HL-60 (cell line): ENCODE measurements at places on chromosomes 5 and 9.

GRCh38 chr5:128984480-128984879 is 19.2 kb downstream of the SLC27A6 start:
- DNase-seq, result no peak

DNA sequence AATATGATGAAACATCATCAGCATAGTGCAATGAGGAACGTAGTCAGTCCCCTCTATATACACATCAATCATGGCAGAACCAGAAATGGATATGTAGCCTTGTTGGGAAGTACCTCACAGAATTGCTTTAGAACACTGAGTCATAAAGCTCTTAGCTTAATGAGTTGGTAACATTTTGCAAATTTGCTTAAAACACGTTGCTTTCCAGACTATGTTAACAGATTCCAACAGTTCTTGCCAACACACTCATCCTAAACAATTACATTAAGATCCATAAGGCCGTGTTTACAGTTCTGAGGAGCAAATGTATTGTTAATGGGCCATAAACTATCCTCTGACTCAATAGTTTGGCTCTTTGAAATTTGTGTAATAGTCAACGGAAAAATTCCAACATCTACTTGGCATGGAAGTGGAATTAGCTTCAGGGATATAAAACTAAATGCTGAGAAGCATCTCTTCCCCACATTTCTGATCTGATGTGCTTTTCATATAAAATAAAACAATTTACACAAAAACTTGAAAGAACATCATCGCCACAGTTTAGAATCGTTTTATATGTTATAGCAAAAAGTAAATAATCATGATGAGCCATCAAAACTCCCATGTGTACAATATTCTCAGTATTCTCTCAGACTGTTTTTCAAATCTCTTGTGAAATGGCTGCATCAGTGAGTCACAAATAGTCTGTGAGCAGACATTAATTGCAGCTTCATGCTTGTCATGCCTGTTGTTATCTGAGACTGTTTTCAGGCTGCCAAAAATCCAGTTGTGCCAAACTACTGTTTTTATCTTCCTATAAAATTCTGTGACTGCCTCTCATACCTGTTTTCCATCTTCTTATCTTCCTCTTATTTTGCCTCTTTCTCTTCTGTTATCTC is 291.9 kb downstream of the COX7C start:
- DNase-seq, result no peak

GRCh38 chr5:38925154-38925925 is 79.5 kb downstream of the OSMR start:
- no peak for DNase-seq

DNA sequence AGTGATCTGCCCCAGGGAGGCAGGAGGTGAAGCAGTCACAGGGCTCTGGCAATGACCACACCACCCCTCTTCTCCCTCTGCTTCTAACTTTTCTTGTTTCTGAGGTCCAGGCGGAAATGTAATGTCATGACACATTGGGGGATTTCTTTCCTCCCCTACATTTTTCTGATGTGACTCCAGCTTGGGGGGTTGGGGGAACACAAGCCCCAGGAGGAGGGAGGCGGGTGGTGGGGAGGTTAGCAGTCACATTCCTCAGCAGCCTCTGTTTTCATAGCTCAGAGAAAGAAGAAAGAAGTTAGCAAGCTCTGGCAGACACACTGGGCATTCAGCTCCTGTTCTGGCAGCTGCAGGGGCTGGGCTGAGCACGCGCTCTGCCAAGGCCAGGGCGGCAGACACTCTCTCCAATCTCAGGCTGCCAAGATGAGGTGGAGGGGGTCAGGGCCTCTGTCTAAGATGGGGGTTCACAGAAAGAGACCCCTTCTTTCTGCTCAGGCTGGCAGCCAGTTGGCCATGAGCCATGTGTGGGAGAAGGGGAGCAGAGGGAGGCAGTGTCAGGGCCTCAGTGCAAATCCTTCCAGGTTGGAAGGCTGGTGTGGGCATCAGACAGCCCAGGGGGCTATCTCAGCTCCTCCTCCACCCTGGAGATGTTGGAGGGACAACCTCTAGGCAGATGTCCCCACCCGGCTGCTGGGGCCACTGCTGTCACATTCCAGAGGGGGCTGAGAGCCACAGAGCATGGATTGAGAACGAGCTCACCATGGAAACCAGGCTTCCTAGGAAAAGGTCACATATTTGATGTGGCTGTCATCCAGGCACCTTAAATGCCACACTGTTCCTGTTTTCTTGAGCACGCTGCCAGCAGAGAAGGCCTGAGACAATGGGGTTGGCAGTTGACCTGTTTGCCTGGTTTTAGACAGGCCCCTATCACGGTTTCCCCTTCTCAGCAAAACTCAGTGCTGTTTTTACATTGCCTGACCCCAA is 20.1 kb upstream of the PFDN1 start:
- no peak for DNase-seq

DNA sequence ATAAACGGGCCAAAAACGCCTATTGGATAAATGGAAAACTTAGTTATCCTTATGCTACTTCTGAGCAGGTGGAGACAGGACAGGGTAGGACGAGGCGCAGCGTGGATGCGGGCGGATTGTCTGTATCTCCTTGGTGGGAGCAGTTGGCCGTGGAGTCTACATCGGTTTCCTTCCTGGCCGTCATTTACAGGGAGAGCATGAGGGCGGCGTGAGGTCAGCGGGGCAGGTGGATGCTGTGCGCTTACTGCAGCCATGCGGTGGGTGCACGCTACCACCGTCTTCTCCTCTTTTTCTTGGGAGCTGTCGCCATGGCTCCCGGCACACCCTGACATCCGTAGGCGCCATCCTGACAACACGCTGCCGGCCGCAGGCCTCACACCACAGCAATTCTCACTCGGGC is 121.3 kb downstream of the ADAMTS2 start:
- DNase-seq, result no peak

DNA sequence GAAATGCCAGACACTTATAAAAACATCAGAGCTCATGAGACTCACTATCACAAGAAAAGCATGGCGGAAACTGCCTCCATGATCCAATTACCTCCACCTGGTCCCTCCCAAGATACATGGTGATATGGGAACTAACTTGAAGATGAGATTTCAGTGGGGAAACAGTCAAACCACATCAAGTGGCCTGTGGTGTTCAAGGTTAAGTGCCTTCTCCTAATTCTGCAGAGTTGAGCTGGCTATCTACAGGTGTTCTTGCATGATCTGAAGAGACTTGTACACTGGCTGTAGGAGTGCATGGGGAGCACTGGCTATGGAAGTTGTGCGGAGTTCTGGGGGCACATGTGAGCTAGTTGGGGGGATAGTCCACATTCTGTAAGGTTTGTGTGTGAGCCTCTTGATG is 34.0 kb upstream of the CKS2 start:
- DNase-seq, result no peak

DNA sequence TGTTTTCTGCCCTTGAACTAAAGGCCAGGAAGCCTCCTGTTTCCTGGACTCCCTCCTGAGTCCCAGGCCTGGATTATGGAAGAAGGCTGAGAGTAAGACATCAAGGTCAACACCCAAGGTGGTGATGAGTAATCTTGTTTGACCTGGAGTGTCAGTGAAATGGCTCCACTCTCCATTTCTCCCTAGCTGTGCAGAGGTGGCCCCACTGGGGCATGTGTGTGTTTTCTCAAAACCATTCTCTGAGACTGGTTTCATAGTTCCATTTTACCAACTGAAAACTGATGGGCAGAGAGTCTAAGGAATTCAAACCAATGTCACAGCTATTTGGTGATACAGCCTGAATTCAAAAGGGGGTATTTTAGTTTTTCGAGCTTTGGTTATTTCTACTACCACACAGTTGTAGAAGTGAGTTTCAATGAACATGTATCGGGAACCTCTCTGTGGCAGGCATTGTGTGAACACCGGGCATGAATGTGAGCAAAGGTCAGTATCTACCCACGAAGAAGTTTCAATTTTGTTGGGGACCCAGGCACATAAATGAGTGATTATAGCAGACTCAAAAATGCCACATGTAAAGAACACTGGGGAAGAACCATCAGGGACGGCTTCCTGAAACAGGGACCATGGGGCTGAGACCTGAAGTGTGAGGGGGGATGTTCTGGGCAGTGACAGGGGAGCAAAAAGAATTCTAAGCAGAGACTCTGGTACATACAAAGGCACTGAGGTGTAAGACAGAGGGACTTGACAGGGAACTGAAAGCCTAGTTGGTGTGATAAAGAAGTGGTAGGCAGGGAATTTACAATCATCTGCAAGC is 269.6 kb upstream of the KLF4 start:
- no peak for DNase-seq

GRCh38 chr9:36584620-36585460 is 12.1 kb downstream of the MELK start:
- DNase-seq, result no peak

GRCh38 chr5:136638084-136638483 is 272.7 kb upstream of the TRPC7 start:
- no peak for DNase-seq

DNA sequence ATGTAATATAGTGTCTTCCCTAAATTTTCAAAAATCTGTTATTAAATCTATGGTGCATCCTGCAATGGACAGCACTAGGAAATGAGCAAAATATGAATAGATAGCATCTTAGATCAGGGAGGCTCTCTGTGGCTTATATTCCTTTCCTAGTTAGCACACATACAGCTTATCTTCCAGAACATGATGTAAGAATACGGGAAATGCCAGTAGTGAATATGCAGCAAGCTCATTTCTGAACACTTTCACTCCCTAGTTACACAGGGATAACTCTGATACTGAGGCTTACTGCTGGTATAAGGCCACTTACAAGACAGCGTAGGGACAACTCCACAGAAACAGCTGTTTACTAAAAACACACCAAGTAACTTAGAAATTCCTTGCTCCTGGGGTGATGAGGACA is 297.3 kb upstream of the SMARCA2 start:
- no peak for DNase-seq
